PC-3 (cell line): ENCODE measurements at places on chromosomes 5 and 9.

GRCh38 chr9:5543875-5544702 lies 33.8 kb downstream of the PDCD1LG2 start:
- DNase-seq, result no peak

GRCh38 chr5:130324953-130325671 lies 420.8 kb downstream of the CHSY3 start:
- DNase-seq, result no peak

GRCh38 chr5:137245438-137245837 lies 253.7 kb downstream of the SPOCK1 start:
- no peak for DNase-seq

- DNase-seq, result no peak
Observed at GRCh38 chr9:125536776-125537175, 170.2 kb downstream of the MAPKAP1 start.

- no peak for DNase-seq
Observed at GRCh38 chr9:76162086-76162730, 232.0 kb downstream of the RFK start.

DNA sequence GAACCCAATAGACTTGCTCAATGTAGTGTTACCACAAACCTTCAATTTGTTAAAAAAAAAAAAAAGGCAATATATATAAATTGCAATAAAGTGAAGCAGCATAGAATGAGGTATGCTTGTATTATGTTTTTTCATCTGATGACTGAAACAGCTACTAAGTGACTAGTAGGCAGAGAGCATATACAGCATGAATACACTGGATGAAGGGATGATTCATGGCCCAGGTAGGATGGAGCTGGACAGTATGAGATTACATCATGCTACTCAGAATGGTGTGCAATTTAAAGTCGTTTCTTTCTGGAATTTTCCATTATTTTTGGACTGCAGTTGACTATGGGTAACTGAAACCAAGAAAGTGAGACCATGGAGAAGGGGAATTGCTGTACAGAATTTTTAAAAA lies 161.2 kb downstream of the GNA14 start:
- DNase-seq, result peak; percentile 35
